ENCODE measurements at places on chromosomes 7 and 10.

GRCh38 chr10:111756217-111757061 is 427.1 kb downstream of the GPAM start:
- DNase-seq, result no peak

DNA sequence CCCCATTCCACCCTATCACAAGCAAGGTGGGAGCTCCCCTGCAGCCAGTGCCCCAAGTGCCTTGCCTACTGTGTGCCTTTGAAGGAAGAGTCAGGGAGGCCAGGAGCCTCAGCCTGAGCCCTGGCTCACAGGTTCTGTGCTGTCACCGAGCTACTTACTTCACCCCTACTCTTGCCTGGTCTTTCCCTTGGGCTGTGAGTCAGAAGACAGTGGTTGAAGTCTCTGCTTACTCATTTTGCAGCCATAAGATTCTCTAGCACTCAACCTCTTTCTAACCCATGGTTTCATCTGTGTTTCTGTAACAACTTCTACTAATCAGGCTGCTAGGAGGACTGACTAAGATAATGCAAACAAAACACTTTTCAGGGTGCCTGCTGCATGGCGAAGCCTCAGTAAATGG is 114.5 kb downstream of the PLCE1 start:
- DNase-seq, result no peak

DNA sequence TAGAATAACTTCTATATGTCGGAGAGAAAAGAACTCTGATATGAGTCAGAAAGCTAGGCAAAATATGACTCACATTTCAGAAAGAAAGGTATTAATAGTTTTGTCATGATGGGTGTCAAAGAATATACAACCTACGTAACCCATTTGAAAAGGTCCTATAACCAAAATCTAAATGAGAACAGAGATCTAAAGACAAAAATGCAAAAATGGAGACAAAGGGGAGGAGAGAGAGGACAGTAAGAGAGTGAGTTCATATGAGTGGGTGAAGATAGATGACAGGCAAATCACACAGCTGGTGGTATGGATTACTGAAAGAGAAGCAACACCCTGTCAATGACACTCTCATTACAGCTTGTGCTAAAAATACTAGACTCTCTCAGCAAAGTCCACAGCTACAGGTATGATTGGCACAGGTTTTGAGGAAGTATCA is 25.6 kb downstream of the ANKMY2 start:
- DNase-seq, result no peak

GRCh38 chr7:101744588-101744987 is 72.8 kb upstream of the CUX1 start:
- DNase-seq, result no peak

DNA sequence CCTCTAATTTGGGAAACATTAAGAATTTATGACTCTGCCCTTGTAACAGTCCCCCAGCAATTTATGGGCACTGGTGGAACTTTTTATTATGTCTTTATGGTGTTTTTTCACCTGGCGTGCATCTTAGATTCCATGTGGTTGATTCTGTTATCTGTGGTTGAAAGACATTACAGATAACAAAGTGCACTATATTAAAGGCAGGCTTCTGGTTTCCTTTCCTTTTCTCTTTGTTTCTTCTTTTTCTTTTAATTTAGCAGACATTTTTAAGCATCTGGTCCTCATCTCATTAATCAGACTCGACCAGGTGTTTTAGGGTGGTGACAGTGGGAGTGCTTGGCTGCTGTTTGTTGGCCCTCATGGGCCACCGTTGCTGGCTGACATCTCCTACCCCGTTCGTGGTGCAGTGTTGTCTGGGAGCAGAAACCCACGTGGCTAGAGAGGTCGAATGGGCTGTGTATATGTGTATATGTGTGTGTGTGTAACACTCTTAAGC is 77.4 kb downstream of the LRMDA start:
- no peak for DNase-seq

DNA sequence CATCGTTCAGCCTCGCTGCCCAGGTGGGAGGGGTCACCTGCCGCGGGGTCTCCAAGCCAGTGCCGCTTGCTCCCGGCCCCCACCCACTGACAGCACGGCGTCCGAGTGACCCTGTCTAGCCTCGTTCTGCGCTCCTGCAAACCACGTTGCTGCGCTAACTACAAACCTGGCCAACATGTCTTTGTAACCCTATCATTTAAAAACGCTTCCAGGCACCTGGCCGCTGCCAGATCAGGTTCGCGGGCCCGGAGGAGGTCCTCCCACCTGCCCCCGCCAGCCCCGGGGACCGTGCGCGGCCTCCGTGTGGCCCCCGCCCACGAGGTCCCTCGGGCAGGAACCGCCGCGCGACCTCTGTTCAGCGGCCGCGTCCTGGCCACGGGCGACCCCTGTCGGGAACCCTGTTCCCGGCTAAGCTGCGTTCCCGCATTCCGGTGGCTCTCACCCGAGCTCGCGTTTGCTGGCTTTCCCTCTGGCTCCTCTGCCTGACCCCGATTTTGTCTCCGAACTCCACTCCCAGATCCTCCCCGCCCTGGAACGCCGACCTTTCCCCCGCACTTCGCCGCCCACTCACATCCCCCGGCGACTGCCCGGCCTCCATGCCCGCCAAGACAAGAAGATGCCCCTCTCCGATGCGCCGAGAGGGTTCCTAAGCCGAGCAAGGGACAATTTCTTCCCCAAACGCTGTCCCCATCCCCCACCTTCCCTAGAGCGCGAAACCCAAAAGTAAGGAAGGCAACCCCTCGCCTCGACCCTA is 2.4 kb downstream of the SFMBT2 start:
- DNase-seq, result no peak

DNA sequence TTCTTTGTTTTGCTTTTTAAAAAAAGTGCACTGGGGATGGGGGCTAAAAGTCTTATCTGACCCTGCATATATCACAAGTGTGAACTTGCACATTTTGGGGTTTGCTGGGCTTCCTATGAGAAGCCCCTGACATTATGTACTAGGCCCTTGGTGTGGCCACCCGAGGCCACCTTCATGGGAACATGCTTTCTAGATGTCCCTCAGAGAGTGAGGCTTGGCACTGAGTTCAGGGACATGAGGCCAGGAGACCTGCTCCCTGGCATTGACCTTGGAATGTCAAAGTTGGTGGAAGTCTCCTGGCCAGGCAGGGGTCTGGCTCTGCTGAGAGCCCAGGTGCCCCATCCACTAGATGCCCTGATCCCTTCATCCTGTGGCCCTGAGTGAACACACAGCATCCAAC is 536.2 kb downstream of the TCERG1L start:
- no peak for DNase-seq

DNA sequence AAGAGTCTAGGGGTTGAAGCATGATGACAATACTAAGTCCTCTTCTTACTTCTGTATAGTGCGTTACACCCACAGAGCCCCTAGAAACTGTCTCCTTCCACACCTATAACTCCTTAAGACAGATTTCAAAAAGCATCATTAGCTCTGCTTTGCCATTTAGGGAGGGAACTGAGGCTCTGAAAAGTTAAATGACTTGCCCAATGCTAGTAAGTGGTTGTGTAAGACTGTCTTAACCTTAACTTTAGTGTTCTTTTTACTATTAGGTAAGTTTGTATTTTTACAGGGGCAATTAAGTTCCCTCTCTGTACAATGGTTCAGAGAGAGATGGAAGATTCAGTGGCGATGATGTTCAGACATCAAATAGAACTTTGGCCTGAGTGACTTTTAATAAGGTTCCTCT is 72.7 kb upstream of the ASAH2 start:
- DNase-seq, result no peak

DNA sequence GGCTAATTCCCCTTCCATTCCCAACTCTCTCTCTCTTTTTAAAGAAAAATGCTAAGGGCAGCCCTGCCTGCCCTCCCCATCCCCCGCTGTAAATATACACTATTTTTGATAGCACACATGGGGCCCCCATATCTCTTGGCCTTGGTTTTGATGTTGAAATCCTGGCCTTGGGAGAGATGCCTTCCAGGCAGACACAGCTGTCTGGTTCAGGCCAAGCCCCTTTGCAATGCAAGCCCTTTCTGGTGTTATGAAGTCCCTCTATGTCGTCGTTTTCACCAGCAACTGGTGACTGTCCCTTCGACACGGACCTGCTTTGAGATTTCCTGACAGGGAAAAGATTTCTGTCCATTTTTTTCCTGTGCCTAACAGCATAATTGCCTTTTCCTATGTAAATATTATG is 3.0 kb downstream of the ADRA2A start:
- no peak for DNase-seq

GRCh38 chr7:155586843-155587440 is 40.6 kb upstream of the CNPY1 start:
- no peak for DNase-seq

DNA sequence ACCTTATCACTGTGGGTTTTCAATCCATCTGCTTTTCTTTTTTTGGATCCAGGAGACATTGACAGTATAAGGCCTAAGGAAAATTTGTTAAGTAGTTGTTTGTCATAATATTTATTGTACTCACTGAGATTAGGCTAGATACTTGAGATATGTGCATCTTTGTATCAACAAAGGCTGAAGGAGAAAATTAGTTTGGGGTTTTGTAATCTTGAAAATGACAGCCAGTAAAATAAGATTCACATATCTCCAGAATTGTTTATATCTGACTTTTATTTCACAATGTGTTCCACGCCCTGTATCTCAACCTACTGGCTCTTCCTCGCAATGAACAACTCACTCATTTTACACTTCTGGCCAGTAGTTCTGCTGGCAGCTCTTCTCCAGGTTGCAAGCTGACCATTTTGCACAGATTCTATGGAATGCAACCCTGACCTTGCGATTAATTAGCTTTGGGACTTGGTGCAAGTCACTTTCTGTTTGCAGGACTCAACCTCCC is 132.7 kb downstream of the GATA3 start:
- no peak for DNase-seq

- DNase-seq, result no peak
Observed at GRCh38 chr7:102061354-102061945, 225.2 kb upstream of the SH2B2 start.

- no peak for DNase-seq
Observed at GRCh38 chr7:128794436-128794835, 2.7 kb downstream of the CCDC136 start.

- no peak for DNase-seq
Observed at GRCh38 chr7:45709168-45710042, 135.2 kb downstream of the ADCY1 start.

DNA sequence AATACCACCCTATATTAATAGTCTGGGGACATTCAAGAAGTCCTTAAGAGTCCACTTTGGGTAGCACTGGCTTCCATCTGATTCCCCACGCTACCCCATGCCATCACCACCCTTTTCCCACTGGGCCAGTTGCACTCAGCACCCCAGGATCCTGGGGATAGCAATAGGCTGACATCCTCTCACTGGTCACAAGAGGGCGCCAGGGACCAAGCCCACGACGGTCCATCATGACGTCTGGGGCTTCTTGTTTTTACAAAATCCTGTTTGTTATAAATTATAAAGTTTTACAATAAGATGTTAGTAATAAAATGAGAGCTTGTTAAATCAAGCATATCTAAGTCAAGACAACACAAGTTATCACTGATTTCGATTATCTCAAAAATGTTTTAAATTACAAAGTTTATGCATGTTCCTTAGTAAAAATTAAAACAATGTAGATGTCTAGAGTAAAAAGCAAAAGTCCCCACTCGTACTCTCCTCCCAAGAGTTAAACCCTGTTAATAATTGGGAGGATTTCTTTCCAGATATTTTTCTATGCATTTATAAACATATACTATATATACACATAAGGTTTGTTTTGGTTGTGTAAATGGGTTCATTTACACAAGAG is 15.4 kb downstream of the GPNMB start:
- peak; percentile 35 for DNase-seq

- DNase-seq, result no peak
Observed at GRCh38 chr7:18390535-18390907, 105.0 kb upstream of the HDAC9 start.

- no peak for DNase-seq
Observed at GRCh38 chr10:30219971-30220751, 128.9 kb downstream of the MTPAP start.

- DNase-seq, result no peak
Observed at GRCh38 chr7:80748363-80749042, 110.1 kb downstream of the CD36 start.

GRCh38 chr7:63900394-63901203 is 98.0 kb upstream of the ZNF722 start:
- DNase-seq, result no peak

- no peak for DNase-seq
Observed at GRCh38 chr7:91206361-91206960, 57.8 kb upstream of the FZD1 start.

DNA sequence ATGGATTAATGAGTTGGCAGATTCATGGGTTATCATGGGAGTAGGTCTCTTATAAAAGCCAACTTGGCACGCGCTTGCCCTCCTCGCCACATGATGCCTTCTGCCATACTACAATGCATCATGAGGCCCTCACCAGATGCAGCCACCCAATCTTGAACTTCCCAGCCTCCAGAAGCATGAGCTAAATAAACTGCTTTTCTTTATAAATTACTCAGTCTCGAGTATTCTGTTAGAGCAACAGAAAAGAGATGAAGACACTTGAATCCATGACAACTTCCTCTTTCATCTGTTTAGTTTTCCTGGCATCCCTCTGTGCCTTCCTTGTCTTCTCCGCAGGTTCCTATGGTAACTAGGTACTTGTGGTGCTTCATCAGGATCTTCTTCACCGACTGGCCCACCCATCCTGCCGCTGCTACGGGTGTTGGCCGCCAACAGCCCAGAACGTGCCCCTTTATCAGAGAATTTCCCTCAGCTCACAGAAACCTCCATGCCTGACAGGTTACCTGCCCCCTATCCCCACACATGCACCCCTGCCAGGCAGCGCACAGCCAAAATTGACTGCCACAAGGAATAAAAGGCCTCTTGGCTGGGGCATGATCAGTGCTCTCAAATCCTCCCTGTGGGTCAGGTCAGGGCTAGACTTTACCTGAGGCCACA is 28.0 kb upstream of the PPIF start:
- DNase-seq, result no peak

- DNase-seq, result no peak
Observed at GRCh38 chr10:97644936-97645335, 4.5 kb downstream of the PI4K2A start.

DNA sequence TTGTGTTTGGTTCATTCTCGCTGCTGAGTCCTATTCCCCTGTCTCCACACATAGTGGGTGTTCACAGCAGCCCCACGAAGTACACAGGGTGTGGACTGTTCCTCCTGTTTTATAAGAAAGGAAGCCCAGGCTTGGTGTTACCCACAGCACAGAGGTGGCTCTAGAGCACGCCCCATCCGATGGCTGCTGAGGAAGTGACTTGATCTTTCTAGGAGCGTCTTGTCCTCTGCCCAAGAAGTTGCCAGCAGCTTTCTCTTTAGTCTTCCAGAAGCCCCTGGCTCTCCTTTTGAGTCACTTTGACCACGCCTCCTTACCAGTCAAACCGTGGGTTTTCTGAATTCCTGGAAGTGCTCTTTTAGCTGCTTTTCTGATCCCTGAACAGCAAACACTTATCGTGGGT is 94.0 kb downstream of the GRK5 start:
- DNase-seq, result no peak

DNA sequence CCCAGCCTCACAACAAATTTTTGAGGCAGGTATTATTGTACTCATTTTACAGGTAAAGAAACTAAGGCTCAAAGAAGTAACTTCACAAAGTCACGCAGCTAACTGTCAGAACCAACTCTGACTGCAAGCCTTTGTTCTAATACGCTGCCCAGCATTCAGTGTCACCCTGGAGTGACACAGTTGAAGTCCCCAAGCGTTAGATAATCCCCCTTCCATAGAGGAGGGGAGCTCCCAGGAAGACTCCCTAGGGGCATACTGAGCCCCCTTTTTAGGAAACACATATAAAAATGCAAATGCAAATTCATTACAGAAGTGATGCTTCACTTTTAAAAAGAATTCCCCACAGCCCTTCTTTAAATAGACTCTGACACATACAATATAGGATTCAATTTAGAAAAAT is 101.0 kb upstream of the MACROH2A2 start:
- DNase-seq, result no peak

Measured in NCI-H2081 treated with DMSO at 0.1 percent for 48 hours (cell line).